ENCODE measurements at places on chromosomes 12 and 14. TPM values are rescaled to one million over a fixed set of nuclear protein-coding genes. Genes with fewer than 3 reads are reported as not detected.
A peak's percentile ranks its signal among the peaks of the same experiment; 100 is the strongest.

- no peak for DNase-seq
- no peaks in the 10 kb centered on the region for H3K27me3 ChIP-seq
- H3K36me3 ChIP-seq = no peaks in the 10 kb centered on the region
- H3K4me1 ChIP-seq = peaks cover 11% of the 10 kb centered on the region
- no peak overlapping the region for H3K27ac ChIP-seq
These were observed 106.9 kb downstream of the STXBP6 start for GRCh38 chr14:24943024-24943423.

DNA sequence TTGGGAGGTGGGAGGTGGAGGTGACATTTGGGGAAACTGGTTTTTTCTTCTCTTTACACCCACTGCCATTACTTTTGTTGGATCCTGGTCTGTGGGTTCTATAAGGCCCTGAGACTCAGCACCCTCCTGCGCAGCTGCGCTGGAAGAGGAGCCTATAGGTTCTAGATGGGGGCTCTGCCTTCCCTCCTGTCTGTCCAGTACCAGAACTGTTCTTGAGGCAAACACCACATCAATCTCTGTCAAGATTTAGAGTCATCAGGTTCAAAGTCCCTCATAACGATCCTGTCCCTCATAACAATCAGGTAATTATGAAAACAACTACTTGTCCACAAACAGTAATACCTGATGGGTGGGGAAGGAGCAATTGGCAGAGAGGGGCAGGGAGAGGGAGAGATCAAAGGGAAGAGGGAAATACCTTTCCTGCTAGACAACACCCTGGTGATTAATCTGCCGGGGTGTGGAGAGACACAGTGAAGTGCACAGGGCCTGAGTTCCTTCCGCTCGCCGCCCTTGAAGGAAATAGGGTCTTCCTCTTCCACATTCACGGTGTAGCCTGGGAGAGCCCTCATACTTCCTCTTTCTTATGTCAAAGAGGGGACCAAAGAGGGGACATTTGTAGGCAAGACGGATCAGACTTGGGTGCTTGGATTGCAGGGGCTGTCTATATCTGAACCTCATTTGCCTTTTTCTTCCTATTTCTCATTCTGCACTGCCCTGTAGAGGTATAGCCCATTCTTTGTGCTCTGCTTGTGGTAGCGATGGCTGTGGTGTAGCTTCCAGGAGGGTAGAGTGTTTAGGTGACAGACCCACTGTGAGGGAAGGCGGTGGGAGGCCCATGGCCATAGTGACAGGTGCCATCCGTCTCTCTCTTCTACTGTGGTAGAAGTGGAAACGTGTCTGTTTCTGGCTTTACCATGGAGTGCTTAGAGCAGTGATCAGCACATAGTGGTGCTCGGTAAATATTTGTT, 12.6 kb downstream of the GPRC5A start:
- H3K4me3 ChIP-seq = no peak overlapping the region
- H3K36me3 ChIP-seq = no peaks in the 10 kb centered on the region
- peak overlapping the region; percentile 70 for H3K27ac ChIP-seq
- H3K27me3 ChIP-seq = no peaks in the 10 kb centered on the region
- DNase-seq = peak; percentile 85

DNA sequence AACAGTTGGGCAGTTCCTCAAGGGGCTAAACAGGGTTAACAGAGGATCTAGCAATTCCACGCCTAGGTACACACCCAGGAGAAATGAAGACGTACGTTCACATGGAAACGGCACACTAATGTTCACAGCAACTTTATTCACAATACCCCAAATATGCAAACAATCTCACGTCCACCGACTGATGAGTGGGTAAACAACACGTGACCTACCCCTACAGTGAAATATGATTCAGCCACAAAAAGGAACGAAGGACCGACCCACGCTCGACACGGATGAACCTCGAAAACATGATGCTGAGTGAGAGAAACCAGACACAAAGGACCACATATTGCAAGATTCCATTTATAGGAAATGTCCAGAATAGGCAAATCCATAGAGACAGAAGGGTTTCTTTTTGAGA, 112.7 kb downstream of the NCOR2 start:
- DNase-seq = no peak
- no peaks in the 10 kb centered on the region for H3K4me1 ChIP-seq
- no peaks in the 10 kb centered on the region for H3K27me3 ChIP-seq
- no peak overlapping the region for H3K27ac ChIP-seq
- H3K4me3 ChIP-seq = no peak overlapping the region

- H3K27ac ChIP-seq = no peak overlapping the region
- no peaks in the 10 kb centered on the region for H3K4me1 ChIP-seq
- no peaks in the 10 kb centered on the region for H3K36me3 ChIP-seq
- no peaks in the 10 kb centered on the region for H3K27me3 ChIP-seq
- DNase-seq = no peak
These were observed 36.8 kb downstream of the PPHLN1 start for GRCh38 chr12:42362647-42363260.

Gene PZP
- not detected for total RNA-seq

Data from Caco-2 (cell line).